Activated naive CD8-positive, alpha-beta T cell treated with anti-CD3 and anti-CD28 coated beads, Interleukin-2, amount 10 ng/mL, durations not matched to agents 7 days and 5 days (primary cell): ENCODE measurements at places on chromosomes 1 and 21. TPM values are rescaled to one million over a fixed set of nuclear protein-coding genes. Genes with fewer than 3 reads are reported as not detected.

TCP10L gene
- 1.1 TPM for total RNA-seq

HIVEP3 gene
- total RNA-seq, result 10.7 TPM

SPRR2F gene
- total RNA-seq, result not detected

FBLIM1 gene
- not detected for total RNA-seq

TNFRSF9 gene
- total RNA-seq, result 3.2 TPM

DNA sequence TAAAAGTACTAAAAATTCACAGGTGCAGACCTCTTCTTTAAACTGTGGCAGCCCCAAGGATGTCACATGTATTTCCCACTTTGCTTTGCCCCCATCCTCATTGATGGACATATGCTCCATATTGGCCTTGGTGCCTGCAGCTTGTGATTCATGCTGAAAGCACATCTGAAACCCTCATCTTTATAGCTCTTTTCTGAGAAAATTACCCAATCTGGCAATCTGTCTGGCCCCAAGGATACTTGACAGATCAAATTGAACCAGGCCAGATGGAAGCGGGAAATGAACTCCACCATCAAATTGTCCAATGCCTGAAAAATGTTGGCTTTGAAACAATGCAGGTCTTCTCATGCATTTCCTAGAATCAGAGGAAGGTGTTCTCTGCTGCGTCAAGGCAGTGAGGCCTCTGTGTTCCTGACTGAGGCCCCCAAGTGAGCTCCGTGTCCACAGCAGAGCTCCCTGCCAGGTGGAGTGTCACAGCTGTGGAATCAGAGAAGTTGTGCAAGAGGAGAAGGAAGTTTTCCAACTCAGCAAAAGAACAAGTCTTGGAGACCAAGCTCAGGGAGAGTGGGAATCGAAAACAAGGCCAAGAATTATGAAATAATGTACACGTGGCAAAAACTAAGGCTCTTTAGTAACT is 323.7 kb downstream of the PLPP3 start:
- DNase-seq, result no peak
- no peak overlapping the region for H3K4me3 ChIP-seq
- no peaks in the 10 kb centered on the region for H3K4me1 ChIP-seq
- H3K27me3 ChIP-seq, result peaks cover 2% of the 10 kb centered on the region
- no peak overlapping the region for H3K27ac ChIP-seq

DNA sequence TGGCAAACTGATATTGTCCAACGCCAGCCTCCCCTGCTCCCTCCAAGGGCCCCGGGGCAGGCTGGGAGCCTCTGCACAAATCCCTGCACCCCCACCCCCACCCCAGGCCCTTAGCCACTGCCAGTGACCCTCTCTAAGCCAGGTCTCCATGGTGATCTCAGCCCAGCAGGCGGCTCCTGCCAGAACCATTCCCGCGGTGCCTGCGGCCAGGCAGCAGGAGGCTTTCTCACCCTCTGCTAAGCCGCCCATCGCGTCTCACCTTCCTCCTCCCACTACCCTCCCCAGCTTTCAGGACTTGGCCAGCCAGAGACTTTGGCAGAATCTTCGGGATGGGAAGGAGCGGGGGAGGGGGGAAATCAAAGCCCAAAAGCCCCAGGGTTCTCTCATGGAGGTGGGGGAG is 46.8 kb upstream of the WASF2 start:
- H3K27me3 ChIP-seq, result no peaks in the 10 kb centered on the region
- H3K27ac ChIP-seq, result no peak overlapping the region

GRCh38 chr1:63746129-63746864 is 27.5 kb upstream of the ROR1 start:
- H3K27me3 ChIP-seq, result peaks cover 5% of the 10 kb centered on the region
- no peak for DNase-seq
- no peak overlapping the region for H3K4me3 ChIP-seq
- H3K27ac ChIP-seq, result no peak overlapping the region
- peaks cover 16% of the 10 kb centered on the region for H3K4me1 ChIP-seq
- H3K36me3 ChIP-seq, result no peaks in the 10 kb centered on the region

DNA sequence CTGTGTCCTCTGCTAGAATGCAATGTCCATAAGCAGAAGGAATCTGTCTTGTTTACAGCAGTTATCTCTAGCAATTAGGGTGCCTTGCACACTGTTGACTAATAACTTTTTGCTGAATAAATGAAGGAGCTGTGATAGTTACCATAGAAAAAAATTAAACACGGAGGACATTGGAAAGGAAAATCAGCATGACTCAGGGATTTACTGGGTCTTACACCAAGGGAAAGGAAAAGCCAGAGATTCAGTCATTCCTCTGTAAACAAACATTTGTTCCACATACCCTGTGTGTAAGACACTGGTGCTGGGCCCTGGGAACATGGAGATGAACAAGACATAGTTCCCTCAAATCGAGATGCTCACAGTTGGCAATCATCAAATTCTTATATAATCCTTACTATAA is 183.3 kb downstream of the PTGER3 start:
- no peak overlapping the region for H3K27ac ChIP-seq
- peaks cover 21% of the 10 kb centered on the region for H3K4me1 ChIP-seq
- H3K4me3 ChIP-seq, result no peak overlapping the region
- peaks cover 1% of the 10 kb centered on the region for H3K27me3 ChIP-seq
- DNase-seq, result no peak
- no peaks in the 10 kb centered on the region for H3K36me3 ChIP-seq

DNA sequence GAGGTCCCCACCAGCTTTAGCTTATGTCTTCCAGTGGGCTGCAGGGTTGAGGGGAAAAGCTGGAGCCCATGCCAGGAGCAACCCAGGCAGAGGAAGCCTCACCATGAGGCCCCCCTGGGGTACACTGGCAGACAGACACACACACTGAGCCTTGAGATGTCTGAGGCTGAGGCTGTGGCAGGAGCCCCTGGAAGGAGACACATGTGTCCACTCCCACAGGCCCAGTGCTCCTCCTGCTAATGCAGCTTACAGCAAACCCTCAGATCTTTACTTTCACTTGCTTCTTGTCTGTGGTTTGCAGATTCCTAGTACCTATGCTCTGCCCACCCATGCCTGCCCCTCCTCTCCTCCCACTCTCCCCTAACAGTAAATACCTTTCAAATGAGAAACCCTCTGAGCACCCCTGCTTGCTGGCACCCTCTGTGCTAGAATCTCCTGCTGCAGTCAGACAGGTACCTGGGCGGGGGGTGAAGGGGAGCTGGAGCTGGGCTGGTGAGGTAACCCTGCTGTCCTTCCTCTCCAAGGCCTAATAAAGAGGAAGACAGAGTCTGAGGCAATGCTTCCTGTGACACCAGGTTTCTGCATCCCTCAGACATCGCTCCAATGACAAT is 63.4 kb upstream of the NEK2 start:
- H3K27ac ChIP-seq, result peak overlapping the region; percentile 93
- DNase-seq, result peak; percentile 58
- peaks cover 34% of the 10 kb centered on the region for H3K4me1 ChIP-seq
- H3K4me3 ChIP-seq, result peak overlapping the region; percentile 77
- H3K36me3 ChIP-seq, result peaks cover 4% of the 10 kb centered on the region

DNA sequence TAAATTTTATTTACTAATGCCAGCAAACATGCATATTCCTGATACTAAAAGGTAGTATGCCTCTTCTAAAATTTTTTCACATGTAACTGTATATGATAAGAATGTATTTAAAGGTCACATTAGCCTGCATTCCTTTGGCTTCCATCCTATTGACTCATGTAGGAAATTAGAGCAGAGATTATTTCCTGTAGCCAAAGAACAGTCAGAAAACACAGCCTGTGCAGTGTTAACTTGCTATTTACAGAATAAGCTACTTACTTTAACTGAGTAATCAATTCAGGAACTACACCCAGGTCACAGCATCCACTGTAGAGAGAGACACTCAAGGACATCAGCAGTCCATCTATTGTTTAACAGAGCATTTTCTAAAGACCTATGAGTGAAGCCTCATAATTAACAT is 154.5 kb upstream of the ADGRL4 start:
- H3K4me1 ChIP-seq, result no peaks in the 10 kb centered on the region
- H3K36me3 ChIP-seq, result no peaks in the 10 kb centered on the region
- DNase-seq, result no peak
- no peak overlapping the region for H3K27ac ChIP-seq

GRCh38 chr1:59487335-59488031 is 190.6 kb downstream of the FGGY start:
- peaks cover 5% of the 10 kb centered on the region for H3K36me3 ChIP-seq
- H3K27ac ChIP-seq, result no peak overlapping the region
- H3K27me3 ChIP-seq, result no peaks in the 10 kb centered on the region
- H3K4me1 ChIP-seq, result peaks cover 8% of the 10 kb centered on the region

DNA sequence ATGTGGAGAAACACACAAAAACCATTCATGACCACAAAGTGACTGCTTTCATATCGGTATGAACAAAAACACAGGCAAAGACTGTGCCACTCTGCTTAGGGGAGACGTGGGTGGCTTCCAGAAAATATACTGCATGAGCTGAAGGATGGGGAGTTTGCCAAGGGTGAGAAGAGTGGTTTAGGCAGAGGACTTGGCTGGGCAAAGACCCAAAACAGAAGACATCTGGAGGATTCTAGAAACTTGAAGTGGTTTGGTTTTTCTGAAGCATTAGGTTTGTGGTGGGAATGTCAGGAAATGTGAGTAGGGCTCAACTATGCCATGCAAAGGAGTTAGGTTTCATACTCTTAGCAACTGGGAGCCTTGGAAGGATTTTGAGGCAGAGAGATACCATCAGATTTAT is 26.6 kb upstream of the DNM3 start:
- no peak for DNase-seq
- H3K4me1 ChIP-seq, result peaks cover 9% of the 10 kb centered on the region
- no peak overlapping the region for H3K4me3 ChIP-seq
- H3K36me3 ChIP-seq, result no peaks in the 10 kb centered on the region
- peaks cover 2% of the 10 kb centered on the region for H3K27me3 ChIP-seq

- no peak overlapping the region for H3K27ac ChIP-seq
- no peak overlapping the region for H3K4me3 ChIP-seq
- peaks cover 4% of the 10 kb centered on the region for H3K27me3 ChIP-seq
- peaks cover 4% of the 10 kb centered on the region for H3K4me1 ChIP-seq
These were observed 15.5 kb downstream of the SLC6A17 start for GRCh38 chr1:110165761-110166231.

DNA sequence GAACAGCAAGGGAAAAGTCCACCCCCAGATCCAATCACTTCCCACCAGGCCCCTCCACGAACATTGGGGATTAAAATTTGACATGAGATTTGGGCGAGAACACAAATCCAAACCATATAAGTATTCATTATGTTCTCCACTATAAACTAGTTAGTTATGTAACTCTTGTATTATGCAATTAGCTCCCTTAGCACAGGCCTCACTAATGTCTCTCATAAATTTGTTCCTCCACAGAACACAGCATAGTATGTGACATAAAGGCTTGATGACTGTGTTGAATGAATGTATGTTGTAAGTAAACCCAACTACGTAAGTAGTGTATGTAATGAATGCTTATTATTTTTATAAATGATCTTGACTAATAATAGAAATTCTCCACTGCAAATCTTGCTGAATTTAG is 223.3 kb upstream of the ZRANB2 start:
- H3K36me3 ChIP-seq, result no peaks in the 10 kb centered on the region
- no peaks in the 10 kb centered on the region for H3K27me3 ChIP-seq
- H3K27ac ChIP-seq, result no peak overlapping the region
- H3K4me3 ChIP-seq, result no peak overlapping the region

GRCh38 chr1:235855811-235856429 is 10.8 kb downstream of the LYST start:
- peaks cover 11% of the 10 kb centered on the region for H3K36me3 ChIP-seq
- H3K27me3 ChIP-seq, result no peaks in the 10 kb centered on the region
- H3K4me1 ChIP-seq, result peaks cover 41% of the 10 kb centered on the region
- DNase-seq, result no peak

DNA sequence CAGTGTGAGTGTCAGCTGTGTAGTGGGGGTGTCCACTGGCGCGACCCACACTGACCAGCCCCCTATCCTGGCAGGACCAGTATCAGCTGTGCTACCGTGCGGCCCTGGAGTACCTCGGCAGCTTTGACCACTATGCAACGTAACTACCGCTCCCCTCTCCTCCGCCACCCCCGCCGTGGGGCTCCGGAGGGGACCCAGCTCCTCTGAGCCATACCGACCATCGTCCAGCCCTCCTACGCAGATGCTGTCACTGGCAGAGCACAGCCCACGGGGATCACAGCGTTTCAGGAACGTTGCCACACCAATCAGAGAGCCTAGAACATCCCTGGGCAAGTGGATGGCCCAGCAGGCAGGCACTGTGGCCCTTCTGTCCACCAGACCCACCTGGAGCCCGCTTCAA is 28.1 kb upstream of the KDM4A start:
- no peaks in the 10 kb centered on the region for H3K27me3 ChIP-seq
- H3K36me3 ChIP-seq, result no peaks in the 10 kb centered on the region
- no peak overlapping the region for H3K4me3 ChIP-seq
- no peaks in the 10 kb centered on the region for H3K4me1 ChIP-seq
- no peak for DNase-seq

DNA sequence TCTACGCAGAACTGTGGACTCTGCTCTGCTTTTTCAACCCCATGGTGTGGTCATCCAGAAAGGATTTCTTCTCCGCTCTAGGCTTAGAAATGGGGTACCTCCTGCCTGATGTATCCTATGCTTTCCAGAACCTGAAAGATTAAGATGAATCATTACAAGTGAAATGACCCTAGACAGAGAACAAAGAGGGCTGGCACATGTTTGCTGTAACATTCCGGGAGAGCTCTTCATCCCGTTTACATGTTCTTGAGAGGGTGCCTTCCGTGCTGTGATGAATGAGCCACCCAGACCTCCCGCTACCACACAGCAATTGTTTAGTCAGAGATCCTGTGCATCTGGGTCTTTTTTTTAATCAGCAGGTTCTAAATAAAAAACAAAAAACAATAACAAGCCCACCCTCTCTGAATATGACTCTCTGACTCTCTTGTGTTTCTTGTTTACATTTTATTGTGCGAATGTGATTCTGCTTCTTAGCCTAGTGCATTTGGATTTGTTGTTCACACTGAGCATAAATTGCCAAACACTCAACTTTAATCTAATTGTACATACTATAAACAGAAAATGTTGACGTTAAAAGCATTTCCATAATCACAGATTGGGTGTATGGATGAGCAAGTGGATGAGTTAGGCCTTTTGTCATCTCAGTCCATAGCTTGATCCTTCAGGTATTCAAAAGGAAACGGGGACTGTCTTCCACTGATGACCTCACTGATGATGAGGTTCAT is 87.1 kb downstream of the GPR88 start:
- H3K36me3 ChIP-seq, result peaks cover 3% of the 10 kb centered on the region
- DNase-seq, result no peak
- H3K4me3 ChIP-seq, result no peak overlapping the region
- H3K27me3 ChIP-seq, result no peaks in the 10 kb centered on the region

DNA sequence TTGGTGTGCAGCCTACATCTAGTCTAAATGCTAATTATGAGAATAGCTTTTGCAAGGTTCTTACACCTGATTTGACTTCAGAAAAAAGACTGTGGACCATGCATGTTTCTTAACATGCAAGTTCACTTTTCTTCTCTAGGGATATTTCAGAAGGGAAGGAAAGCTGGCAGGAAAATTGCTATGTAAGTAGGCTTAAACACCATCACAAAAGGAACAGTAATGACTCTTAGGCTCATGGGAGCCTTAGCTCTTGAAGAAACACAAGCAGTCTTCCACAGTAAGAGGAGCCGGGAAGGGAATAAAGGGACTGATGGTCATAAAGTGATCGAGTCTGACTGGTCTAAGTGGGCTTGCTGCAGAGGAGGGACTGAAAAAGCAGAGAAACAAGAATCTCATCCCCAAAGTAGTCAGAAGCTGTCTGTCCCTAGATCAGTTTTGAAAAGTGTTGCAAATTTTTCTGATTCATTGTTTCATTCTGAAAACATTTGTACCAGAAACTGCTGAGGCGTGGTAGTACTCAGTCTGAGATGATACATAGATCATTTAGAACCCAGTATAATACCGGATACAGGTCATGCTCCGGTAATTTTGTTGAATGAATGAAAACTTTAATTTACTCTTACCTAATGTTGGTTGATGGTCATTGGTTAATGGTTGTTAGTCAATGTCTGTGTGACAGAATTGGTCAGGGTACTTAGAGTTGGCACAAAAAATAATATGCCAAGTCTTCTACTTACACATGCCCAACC is 40.9 kb downstream of the SMYD2 start:
- DNase-seq, result no peak
- no peak overlapping the region for H3K27ac ChIP-seq
- no peaks in the 10 kb centered on the region for H3K27me3 ChIP-seq
- no peak overlapping the region for H3K4me3 ChIP-seq
- H3K36me3 ChIP-seq, result peaks cover 19% of the 10 kb centered on the region
